ENCODE measurements at places on chromosomes 13 and 19.

DNA sequence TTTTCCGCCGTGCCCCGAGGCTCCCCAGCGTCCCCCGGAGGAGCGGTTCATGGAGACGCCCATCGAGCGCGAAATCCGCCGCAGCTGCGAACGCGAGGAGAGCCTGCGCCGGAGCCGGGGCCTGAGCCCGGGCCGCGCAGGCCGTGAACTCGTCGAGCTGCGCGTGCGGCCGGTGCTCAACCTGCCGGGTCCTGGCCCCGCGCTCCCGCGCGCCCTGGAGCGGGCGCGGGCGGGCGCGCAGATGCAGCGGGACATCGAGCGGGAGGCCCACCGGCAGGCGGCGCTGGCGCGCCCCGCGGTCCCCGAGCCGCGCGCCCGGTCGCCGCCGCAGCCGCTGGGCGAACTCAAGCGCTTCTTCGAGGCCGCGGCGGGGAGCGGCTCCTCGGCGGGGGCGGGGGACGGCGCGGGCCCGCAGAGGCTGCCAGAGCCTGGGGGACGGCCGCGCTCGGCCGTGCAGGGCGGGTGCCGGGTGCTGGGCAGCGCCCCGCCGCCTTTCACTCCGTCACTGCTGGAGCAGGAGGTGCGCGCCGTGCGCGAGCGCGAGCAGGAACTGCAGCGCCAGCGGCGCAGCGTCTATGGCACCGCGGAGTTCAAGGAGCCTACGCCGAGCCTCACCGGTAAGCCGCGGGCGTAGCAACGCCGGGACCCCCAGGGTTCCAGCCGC, 807 bp downstream of the MISP3 start:
- peak; percentile 87 for ATAC-seq

GRCh38 chr13:35703061-35703460, 226.6 kb upstream of the MAB21L1 start:
- no peak for ATAC-seq

DNA sequence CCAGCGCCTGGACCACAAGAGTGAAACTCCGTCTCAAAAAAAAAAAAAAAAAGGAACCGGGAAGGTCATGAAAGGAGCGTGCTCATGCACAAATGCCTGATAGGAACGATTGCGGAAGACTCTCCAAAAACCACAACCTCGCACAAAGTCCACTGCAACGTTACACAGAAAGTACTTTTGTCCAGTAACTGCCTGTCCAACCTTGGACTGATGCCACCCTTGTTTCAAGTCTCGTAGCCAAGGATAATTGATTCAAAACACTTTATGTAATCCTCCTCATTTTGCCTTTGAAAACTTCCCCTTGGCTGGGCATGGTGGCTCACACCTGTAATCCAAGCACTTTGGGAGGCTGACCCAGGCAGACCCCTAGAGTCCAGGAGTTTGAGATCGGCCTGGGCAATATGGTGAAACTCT, 13.7 kb downstream of the LGALS7 start:
- ATAC-seq = no peak

- ATAC-seq = no peak
Observed at GRCh38 chr13:111383591-111384440, 63.4 kb downstream of the TEX29 start.

- ATAC-seq = no peak
Observed at GRCh38 chr13:113998781-113999617, 25.1 kb upstream of the C13orf46 start.

- no peak for ATAC-seq
Observed at GRCh38 chr19:1452802-1453524, 3.0 kb downstream of the APC2 start.

- no peak for ATAC-seq
Observed at GRCh38 chr13:113777311-113778260, 18.6 kb downstream of the TMEM255B start.

- ATAC-seq = no peak
Observed at GRCh38 chr13:58633226-58633625, 1001.7 kb downstream of the PCDH17 start.

DNA sequence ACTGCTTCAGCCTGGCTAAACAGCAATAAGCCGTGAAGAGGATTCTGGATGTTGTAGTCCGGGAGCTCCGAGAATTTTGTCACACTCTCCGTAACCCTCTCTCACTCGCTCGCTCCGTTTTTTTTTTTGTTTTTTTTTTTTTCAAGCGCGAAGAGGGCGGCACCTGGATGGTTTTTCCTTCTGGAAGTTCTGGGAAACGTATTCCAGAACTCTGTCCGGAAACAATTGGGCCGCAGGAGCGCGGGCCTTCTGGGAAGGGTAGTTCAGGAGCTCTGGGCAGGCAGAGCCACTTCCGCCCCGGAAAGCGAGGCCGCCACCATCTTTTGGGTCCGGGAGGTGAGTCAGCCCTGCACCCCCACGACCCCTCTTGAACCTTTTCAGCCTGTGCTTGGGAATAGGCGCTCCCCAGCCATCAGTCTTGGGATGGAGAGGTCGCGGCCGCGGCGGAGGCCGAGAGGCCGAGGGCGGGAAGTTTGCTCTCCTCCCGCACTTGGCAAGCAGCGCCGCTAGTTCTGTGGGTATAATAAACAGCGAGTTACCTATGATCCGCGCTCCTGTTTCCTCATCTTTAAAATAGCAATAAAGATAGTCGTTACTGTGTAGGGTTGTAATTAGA, at the start of gene ZNF227:
Gene ZNF227, plus strand, starts transcription at position 283 of the 616 bp plus-strand sequence. CDS start 5,261 bp downstream, outside the sequence.
- ATAC-seq = peak; percentile 97

DNA sequence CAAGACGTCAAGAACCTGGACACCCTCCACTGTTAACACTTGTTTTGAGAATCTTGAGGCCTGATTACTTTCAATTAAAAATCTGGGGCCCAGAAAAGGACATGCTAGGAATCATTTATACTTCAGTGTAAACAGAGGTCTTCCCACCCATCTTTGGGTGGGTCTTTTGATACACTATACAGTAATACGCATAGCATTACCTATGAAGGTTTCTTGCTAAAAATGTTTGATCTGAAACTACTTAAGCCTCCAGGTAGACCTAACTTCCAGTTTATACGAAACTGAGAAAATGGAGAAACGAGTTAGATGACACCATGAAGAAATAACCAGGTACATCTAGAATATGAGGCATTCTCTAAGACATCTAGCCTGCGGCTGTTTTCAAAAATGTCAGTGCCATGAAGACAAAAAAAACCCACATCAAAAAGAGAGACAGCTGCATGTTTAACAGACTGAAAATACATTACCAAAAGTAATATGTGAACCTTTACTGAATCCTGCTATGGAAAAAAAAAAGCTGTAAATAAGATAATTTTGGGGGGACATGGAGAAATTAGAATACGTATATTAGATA, 36.6 kb downstream of the TGDS start:
- ATAC-seq = no peak

DNA sequence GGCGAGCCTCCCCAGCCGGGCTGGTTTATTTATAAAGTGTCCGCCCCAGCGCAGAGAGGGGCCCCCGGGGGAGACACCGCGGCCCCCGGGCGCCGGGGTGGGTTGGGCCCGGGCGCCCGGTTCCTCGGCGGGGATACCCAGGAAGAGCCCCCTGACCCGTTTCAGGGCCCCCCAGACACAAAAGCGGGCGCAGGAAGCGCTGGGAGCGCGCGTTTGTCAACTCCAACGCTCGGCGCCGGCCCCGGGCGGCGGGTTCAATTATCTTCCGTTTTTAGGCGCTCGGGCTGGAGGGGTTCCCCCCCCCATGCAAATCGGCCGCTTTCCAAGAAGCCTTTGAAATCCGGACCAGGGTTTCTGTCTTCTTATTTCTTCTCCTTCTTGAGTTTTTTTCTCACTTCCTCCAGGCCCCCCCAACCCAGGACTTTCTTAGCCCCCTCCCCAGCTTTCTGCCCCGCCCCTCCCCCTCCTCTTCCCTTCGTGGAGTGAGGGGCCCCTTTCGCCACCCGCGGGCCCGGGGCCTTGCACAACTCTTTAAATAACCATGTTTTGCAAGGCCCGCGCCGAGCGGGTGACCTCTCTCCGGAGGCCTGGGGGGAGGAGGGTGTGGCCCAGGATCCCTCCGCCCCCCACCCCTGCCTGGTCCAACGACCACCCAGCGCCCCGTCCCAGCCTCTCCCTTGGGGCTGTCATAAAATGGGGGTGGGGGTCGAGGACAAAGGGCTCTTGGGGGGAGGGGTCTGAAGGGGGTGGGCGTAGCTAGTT, 935 bp downstream of the ARID3A start:
- peak; percentile 37 for ATAC-seq

GRCh38 chr13:99392470-99393135, 85.4 kb upstream of the GPR183 start:
- no peak for ATAC-seq

- ATAC-seq = no peak
Observed at GRCh38 chr19:43789029-43789428, 8.3 kb upstream of the KCNN4 start.
